ENCODE measurements at places on chromosomes 13 and 19.

GRCh38 chr19:48403606-48404005 is 10.1 kb downstream of the GRIN2D start:
- no peak for DNase-seq

- no peak for DNase-seq
Measured at GRCh38 chr19:401866-402511, 7.0 kb downstream of the C2CD4C start.

DNA sequence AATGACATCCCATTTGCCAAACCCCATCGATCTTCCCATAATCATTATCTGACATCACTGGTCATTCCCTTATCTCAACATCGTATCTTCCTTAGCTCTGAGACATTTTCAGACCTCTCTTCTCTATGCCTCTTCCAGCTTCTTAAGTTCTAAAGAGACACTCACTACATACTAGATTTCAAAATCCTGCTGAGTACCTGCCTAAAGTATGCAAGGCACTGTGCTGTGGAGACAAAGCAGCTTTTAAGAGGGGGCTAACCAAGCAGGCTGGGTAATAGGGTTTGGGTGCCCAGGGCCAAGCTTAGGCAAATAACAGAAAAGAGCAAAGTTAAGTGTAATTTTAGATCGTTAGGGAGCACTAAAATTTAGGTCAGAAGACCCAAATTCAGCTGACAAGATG is 3.4 kb upstream of the POMP start:
- no peak for DNase-seq

- peak; percentile 63 for DNase-seq
Measured at GRCh38 chr19:49019242-49019932, 2.5 kb upstream of the LHB start.

DNA sequence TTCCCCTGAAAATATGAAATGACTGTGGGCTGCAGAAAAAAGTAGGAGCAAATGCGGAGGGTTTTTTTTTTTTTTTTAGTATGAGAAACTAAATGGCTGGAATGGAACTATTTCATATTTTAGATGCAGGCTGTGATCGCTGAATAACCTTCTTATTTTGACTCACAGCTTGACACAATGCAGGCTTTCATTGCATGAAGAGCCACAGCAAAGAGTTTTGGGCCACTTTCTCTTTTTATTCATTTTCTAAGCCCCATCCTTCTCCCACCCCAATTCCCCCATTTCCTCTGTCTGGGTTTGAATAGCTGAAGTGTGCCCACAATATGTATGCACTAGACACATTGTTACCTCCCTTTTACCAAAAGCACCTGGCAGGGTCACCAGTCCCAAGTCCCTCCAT is 125.9 kb downstream of the COG6 start:
- no peak for DNase-seq

- DNase-seq: no peak
Measured at GRCh38 chr13:36913463-36913862, 6.6 kb downstream of the SMAD9 start.

GRCh38 chr19:14164082-14164481 is 27.7 kb upstream of the ASF1B start:
- no peak for DNase-seq

- no peak for DNase-seq
Measured at GRCh38 chr13:59494151-59494550, 669.6 kb downstream of the DIAPH3 start.

- DNase-seq: no peak
Measured at GRCh38 chr13:45196096-45196495, 4.7 kb downstream of the KCTD4 start.

GRCh38 chr13:40520916-40521315 is 145.5 kb downstream of the FOXO1 start:
- no peak for DNase-seq

DNA sequence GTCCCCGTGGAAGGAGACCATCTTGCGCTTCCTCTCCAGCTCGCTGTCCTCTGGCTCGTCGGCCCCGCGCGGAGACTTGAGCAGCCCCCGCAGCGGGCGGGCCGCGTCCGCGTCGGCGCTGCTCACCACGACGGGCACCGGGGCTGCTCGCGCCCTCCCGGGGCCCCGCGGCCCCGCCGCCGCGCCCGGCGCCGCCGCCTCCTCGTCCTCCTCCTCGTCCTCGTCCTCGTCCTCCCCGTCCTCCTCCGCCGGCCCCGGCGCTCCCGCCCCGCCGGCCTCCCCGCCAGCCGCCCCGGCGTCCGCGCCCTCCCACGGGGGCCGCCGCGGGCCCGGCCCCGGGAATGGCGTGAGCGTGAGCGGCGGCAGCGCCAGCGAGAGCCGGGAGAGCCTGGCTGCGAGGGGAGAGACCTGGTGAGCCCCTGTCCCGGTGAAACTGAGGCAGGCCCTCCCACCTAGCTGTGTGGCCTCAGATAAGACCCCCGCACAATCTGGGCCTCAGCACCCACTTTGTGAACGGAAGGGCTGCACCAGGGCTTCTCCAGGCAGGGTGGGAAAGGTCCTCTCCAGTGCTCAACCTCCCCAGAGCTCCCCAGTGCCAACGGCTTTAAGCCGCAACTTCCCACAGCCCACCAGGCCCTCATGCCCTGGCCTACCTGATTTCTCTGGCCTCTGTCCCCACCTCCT is 17.8 kb downstream of the LMTK3 start:
- no peak for DNase-seq

DNA sequence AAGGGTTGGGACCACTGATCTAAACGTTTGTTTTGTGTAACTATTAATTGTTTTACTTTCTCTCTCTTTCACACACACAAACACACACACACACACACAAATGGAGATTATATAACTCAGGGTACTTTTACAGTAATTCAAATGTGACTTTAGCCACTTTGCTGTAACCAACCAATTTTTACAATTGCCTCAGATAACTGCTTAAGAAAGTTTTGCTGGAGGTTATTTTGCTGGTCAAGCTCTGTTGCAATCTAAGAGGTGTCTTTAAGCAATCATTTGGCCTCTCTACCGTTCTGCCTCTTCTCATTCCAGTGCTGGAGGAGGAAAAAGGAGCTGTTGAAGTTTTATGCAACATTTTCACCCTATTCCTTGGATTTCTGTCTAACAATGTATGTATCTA is 63.0 kb downstream of the TBC1D4 start:
- no peak for DNase-seq

DNA sequence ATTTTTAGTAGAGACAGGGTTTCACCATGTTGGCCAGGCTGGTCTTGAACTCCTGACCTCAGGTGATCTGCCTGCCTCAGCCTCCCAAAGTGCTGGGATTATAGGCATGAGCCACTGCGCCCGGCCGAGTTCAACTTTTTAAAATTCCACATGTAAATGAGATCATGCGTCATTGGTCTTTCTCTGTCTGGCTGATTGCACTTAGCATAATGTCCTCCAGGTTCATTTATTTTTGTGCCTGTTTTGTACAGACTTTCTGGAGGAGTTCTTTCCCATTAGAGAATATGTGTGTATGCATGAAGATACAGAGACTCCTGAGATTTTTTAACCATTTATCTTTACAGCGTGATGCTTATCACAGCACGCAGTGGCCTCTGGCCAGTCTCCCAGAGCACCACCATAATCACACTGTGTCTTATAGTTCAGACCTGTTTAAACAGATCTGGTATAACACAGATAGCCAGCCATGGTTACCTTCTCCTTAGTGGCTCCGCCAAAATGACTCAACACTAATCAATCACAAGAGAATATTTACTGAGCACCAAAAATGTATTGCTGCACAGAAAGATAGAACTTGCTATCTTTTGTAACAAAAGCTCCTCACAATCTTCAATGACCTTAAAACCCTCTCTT is 11.4 kb upstream of the STARD13 start:
- no peak for DNase-seq
